ENCODE measurements at places on chromosomes 13 and 19.

- DNase-seq = no peak
Measured at GRCh38 chr13:72823724-72824123, 41.8 kb downstream of the PIBF1 start.

- peak; percentile 63 for DNase-seq
Measured at GRCh38 chr19:52520013-52520412, 7.5 kb upstream of the ZNF808 start.

DNA sequence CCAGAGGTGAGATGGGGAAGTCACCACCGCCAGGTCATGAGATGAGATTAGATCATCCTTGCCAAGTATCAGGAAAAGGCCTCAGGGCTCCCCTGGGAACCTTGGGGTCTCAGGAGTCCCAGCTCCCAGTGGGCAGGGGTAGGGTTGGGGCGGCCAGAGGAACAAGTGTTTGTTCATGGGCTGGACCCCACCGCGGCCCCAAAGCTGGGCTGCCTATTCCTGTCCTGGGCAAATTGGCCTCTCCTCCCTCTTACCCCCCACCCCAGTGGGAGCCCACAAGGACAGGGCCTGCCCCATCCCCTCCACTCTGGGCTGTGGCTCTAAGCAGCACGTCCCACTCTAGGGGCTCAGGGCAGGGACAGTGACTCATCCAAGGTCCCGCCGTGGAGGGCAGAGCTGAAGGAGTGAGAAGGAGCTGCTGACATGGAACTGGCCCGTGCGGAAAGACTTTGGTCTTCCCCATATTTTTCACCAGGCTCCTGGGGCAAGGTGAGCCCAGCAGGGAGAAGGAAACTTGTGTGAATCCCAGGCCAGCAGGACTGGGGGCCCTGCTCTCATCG, 4.0 kb upstream of the HCN2 start:
- no peak for DNase-seq

DNA sequence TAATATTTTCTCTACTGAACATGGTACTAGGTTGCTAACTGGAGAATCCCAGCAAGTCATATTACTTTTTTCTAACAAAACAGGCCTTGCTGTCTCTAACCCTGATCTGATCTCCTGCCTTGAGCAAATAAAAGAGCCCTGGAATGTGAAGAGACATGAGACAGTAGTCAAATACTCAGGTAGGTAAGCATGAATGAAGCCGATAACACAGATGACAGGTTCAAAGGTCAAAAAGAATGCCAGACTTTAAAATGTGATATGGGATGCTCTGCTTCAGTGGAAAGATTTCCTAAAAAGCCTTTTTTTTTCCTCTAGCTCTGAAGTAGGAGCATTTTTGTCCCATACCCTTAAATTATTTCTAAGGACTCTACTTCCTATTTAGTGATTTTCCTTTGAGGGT, 28.7 kb downstream of the ZNF726 start:
- no peak for DNase-seq

- peak; percentile 93 for DNase-seq
Measured at GRCh38 chr19:8304841-8305621, 3.1 kb downstream of the CD320 start.

DNA sequence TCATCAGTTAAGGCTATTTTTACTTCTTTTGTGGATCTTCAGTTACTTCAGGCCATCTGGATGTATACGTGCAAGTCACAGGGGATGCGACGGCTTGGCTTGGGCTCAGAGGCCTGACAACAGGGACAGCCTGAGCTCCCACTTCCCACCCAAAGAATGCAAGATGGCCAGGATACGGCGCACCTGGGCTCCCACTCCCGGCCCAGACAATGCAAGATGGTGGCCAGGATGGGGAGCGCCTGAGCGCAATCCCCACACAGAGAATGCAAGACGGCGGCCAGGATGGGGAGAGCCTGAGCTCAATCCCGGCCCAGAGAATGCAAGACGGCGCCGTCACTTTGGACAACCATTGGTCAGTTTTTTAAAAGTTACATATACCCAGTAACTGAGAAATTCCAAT, 25.3 kb upstream of the MIER2 start:
- peak; percentile 30 for DNase-seq

DNA sequence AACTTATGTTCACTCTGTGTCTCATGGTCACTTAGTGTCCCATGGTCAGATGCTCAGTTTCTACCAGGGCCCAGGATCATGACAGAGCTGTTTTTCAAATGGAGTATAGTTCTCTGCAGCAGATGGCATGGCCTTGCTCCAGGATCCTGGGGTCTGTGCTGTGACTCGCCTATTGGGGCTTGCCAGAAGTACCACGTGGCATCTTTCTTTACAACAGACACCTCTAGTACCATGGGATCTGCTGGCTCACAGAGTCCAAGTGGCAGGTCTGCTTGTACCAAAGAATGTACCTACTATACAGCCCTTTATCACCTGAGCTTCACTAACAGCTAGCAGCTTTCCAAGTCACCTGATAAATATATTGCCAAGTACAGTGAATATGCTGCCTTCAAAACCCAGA, 6.0 kb upstream of the RNF6 start:
- no peak for DNase-seq

- no peak for DNase-seq
Measured at GRCh38 chr19:16051254-16052025, 24.9 kb upstream of the TPM4 start.

- no peak for DNase-seq
Measured at GRCh38 chr19:21423057-21424041, 26.4 kb downstream of the ZNF493 start.

- no peak for DNase-seq
Measured at GRCh38 chr13:20057214-20057613, 98.7 kb downstream of the ZMYM2 start.

DNA sequence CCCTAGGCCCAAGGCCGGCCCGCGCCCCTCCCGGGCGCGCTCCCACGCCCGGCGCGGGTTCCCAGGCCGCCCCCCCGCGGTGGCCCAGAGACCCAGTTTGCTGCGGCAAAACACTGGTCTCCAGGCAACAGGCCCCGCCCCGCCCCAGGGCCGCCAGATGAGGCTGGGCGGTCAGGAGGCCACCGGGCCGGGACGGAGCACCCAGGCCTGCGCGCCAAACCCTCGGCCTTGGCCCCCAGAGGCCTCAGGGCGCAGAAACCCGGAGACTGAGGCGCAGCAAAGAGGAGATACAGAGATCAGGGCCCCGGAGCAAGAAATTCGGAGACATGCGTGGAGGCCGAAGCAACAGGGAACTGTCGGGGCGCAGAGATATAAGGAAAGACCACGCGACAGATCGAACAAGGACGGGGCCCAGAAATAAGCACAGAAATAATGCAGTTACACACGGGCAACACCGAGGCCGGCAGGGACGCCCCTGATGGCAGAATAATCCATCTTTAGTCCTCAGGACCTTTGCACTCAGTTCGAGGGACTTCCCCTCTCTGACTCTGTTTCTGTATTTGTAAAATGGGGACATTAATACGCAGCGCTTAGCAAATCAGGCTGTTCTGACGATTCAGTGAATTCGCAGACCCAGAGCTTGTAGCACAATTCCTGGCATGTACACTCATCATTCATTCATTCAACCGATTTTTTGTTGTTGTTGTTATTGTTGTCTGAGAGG, 20.8 kb upstream of the ERCC1 start:
- peak; percentile 96 for DNase-seq

GRCh38 chr13:43469791-43470190, 317.0 kb downstream of the ENOX1 start:
- no peak for DNase-seq

DNA sequence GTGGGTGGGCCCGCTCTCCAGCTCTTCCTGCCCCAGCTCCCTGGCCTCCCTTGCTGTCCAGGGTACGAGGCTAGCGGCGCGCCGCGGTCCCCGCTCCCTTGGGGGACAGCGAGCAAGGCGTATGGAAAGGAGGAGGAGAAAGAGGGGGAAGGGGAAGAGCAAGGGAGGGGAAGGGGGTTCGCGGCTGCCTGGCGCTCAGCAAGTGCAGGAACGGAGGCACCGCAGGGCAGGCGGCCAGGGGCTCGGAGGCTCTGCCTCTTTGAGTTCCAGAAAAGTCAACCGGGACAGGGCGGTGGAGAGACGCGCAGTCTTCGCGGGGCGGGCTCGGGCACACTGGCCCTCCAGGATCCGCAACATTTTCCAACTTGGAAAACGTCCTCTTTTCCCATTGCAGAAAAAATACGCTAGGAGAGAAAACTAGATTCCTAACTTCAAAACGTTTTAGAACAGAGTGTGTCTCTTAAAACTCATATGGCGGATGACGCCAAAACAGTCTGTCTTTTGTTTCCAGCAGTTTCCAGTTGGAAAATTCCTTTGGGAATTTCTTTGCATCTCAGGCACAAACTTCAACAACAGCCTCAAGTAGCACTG, 23.1 kb upstream of the TNFRSF19 start:
- peak; percentile 68 for DNase-seq

GRCh38 chr13:112683581-112683980, 6.3 kb upstream of the ATP11A start:
- no peak for DNase-seq

DNA sequence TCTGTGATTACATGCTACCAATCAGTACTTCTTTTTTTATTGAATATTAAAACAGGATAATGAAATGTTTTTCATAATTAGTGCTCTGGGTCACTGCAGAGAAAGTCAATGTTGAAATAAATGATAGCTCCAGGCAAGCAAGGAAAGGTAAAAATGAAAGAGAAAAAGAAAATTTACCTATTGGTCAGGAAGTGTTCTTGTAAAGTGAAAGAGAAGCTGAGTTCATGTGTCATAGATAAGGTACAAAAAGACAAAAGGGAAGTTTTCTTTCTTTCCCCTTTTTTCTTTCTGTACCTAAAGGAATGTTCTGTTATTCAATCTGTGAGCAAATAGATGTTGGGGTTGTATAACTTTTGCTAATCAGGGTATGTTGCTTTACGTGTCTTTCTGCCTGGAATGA, 197.0 kb downstream of the PCDH9 start:
- no peak for DNase-seq

- DNase-seq = no peak
Measured at GRCh38 chr19:48540110-48540509, 11.9 kb upstream of the SULT2B1 start.

DNA sequence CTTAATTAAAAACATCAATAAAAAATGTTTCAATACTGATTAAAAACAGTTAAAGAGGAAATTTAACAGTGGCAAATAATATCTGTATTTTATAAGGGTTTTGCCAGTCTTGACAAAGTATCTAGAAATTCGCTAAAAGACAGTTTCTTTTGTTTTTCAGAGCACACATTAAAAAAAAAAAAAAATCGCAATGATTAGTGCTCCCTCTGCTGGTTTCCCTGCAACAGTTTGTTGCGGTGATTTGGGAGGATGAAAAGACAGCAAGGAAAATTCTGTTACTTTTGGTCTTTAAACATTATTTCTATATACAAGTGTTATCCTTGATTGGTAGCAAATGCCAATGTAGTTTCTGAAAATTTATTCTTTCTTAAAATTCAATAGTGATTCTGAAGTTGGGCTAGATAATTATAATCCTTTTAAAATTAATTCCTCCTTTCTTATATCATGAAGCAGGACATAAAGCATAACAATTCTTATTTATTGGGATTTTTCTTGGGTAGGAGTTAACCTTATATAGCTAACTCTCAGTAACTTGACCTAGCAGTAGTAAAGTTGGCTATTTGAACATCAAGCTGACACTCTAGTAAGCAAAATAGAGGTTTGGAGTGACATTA, 23.1 kb upstream of the SPRY2 start:
- DNase-seq = no peak

- no peak for DNase-seq
Measured at GRCh38 chr19:41195675-41196497, 2.9 kb downstream of the CYP2S1 start.

- DNase-seq = peak; percentile 67
Measured at GRCh38 chr19:51726049-51726448, 2.3 kb upstream of the HAS1 start.

- peak; percentile 74 for DNase-seq
Measured at GRCh38 chr13:113474179-113474578, 16.3 kb downstream of the DCUN1D2 start.

- DNase-seq = no peak
Measured at GRCh38 chr13:41691274-41691673, 233.9 kb downstream of the RGCC start.

DNA sequence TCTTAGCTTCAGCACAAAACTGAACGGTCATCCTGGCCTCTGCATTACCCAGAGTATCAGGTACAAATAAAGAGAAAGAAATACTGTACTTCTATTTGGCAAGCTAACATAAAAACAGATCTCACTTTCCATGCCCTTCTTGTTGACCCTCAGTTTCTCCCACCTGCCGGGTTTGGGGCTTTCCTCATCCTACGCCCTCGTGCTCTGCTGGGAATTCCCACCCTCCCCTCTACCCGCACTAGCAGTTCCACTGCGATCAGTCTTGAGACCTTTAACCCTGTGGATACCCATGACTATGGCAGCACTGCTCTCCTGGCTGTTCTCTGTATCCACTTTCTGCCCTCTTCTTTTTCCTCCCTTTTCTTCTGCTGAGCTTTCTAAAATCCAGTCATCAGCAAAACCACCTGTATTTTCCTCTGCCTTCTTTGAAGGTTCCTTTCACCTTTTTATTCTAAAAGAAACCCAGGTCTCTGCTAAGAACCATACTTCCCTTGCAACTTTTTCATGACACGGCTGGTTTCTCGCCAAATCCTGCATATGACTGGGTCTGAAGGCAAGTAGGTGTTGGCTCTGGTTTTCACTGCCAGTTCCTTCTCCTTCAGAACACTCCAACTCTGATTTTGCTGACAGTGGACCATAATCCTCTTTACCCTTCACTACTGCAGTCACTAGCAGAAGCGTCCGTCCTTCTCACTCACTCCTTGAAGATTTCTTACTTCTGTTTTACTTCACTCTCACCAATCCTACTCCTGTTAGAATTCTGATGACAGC, 99.4 kb downstream of the MIPEP start:
- DNase-seq = no peak

GRCh38 chr13:41136396-41137031, 3.9 kb upstream of the KBTBD6 start:
- no peak for DNase-seq

GRCh38 chr13:98571955-98572662, 4.8 kb downstream of the STK24 start:
- DNase-seq = peak; percentile 76

DNA sequence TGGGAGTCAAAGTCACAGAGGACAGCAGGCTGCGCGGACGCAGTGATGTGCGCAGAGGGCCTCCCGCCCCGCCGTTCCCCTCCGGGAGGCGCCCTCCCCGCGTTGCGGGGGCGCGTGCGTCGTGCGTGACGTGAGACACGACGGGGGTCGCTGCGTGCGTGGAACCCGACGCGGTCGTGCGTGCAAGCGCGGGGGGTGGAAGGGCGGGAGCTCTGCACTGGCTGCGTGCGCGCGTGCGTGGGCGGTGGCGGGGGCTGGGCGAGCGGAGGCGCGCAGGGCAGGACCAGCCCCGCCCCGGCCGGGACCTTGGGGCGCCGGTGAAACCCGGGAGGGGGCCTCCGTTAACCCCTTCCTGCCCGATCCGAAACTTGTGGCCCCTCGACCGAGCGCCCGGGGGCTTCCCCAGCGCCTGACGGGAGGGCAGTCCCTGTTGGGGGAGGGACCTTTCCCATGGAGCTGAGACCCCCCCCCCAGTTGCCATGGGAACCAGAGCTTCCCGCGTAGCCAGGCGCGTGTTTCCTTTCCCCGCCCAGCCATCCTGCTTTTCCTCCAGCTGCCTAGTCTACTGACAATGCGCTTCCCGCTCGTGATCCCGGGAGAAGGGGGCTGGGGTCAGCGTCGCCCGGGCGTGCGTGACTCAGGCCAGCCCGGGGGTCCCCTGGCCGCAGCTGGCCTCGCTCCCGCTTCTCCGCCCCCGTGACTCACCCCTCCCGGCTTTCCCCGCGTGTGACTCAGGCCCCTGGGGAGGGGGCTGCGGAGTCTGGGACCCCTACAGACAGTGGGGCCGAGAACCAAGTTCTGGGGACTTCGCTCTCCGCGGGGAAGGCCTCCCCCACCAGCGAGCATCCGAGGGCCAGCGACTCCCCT, 7.3 kb upstream of the HOOK2 start:
- DNase-seq = peak; percentile 95

- no peak for DNase-seq
Measured at GRCh38 chr19:48252609-48253008, 3.1 kb downstream of the CARD8 start.

- DNase-seq = peak; percentile 15
Measured at GRCh38 chr13:98792785-98793495, 40.5 kb upstream of the SLC15A1 start.
